Muscle of arm (tissue), 14 donors: ENCODE measurements at places on chromosomes 12 and 14.

GRCh38 chr12:41577995-41578394 is 389.9 kb downstream of the PDZRN4 start:
- no peak for DNase-seq

GRCh38 chr14:100755649-100756048 is 29.0 kb downstream of the DLK1 start:
- DNase-seq = no peak

GRCh38 chr12:124153392-124153791 is 141.5 kb upstream of the RFLNA start:
- no peak for DNase-seq

- DNase-seq = no peak
Measured at GRCh38 chr12:124599074-124599999, 31.9 kb upstream of the NCOR2 start.

GRCh38 chr12:96136725-96137378 is 57.3 kb upstream of the ELK3 start:
- DNase-seq = no peak

GRCh38 chr12:77372494-77372893 is 307.1 kb upstream of the E2F7 start:
- no peak for DNase-seq

DNA sequence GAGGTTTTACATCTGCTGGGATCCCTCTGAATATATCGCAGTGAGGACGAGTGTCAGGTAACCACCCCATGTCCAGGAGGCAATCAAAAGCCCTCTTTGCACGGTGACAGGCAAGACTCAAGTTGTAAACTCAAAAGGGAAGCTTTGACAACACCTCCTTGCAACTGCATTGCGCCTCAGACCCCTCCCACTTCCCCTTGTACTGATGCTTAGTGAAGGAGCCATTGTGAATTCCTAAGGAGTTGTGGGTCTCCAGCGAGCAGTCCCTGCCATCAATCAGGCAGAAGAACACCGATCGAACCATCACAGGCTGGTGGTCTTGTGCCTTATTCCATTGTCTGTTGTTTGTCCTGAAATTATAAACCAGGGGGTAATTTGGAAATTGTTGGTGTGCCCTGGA is 112.6 kb downstream of the CCDC60 start:
- DNase-seq = no peak

DNA sequence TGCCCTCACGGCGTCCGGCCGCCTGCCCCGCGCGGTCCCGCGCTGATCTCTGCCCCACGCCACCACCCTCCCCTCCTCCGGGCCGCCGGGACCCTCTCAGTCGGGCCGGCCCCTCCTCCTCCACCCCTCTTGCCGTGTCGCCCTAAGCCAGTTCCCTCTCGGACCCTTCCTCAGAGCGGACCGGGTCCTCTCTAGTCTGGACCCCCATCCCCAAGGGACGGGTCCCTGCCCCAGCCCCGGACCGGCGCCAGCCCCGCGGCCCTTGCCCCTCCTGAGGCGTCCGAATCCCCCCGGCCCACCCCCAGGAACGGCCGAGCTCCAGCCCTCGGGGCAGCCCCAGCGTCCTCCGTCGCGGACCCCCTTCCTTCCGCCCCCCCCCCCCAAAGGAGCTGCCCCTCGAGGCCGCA is 485 bp downstream of the PPP4R4 start:
- DNase-seq = no peak

GRCh38 chr12:130013771-130014484 is 110.1 kb upstream of the TMEM132D start:
- DNase-seq = peak; percentile 56

DNA sequence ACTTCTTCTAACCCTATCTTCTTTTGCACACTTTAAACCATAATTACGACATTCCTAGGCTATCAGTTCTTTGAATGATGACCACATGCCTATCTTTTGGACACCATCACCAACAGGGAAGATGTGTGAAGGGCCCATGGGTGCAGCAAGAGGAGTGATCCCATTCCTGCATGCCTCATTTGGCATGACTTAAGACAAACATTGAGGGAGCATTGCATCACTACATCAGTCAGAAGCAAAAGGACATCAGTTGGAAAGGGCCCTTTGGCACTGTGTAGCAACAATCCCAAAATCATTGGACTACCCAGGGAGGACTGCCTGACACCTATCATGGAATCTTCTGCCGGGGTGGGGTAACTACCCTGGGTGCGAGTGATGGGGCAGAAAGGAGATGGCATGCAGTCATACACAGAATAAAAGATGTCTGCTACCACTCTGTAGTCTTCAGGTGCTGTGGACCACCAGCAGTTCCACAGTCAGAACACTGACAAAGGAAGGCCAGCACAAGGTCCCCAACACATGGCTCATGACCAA is 10.7 kb upstream of the TMBIM6 start:
- no peak for DNase-seq

DNA sequence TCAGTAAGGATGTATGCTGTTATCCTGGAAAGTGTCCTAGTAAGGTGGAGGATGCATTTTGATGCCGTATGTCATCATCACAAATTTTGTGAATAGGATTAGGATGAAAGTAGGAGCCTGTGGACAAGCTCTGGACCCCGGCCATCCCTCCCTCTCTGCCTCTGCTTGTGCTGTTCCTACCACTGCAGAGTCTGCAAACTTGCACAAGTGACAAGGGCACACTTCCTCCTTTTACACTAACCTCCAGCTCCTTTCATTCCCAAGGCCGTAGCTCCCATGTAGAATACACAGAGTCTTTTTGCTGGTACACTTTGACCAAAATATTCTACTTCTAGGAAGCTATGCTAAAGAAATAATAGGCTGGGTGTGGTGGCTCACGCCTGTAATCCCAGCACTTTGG is 13.3 kb upstream of the TMCC3 start:
- DNase-seq = no peak

- peak; percentile 52 for DNase-seq
Measured at GRCh38 chr12:80033448-80033847, 65.9 kb upstream of the OTOGL start.

- DNase-seq = no peak
Measured at GRCh38 chr12:91377436-91377835, 194.8 kb upstream of the DCN start.

DNA sequence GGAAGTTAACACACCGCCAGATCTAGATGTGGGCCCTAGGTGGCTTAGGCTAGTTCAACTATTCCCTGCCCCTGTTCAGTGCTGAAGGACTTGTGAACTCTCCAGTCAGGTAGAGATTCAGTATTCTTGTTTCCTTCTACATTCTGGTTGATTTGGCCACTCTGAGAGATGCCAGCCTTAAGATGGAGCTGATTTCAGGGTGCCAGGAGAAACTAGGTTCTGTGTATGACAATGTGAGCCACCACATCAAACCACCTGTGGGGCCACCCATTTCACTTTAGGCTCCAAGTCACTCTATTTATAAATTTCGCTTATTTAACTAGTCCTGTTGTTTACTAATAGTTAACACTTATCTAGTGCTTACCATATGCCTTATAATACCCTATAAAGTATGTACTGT is 26.0 kb downstream of the FRMD6 start:
- DNase-seq = no peak

DNA sequence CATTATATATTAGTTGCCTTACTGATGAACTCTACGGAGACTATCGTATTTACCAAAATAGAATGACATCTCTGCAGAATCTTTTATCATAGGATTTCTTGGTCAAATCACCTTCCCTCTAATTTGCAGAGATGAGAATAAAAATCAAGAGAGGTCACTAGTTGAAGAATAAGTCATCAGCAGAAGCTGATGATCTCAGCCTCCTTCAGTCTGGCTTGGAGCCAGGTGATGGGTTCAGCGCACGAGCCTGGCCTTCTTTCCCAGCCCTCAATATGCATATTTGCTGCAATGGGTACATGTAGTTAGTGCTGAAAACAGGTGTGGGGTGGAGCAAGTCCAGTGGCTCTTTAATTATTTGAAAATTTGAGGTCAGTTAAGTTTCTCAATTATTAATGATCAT is 19.2 kb upstream of the EMP1 start:
- no peak for DNase-seq

GRCh38 chr12:119780786-119781434 is 96.2 kb downstream of the CIT start:
- DNase-seq = peak; percentile 36

GRCh38 chr12:127245009-127245408 is 1022.0 kb upstream of the TMEM132C start:
- no peak for DNase-seq

DNA sequence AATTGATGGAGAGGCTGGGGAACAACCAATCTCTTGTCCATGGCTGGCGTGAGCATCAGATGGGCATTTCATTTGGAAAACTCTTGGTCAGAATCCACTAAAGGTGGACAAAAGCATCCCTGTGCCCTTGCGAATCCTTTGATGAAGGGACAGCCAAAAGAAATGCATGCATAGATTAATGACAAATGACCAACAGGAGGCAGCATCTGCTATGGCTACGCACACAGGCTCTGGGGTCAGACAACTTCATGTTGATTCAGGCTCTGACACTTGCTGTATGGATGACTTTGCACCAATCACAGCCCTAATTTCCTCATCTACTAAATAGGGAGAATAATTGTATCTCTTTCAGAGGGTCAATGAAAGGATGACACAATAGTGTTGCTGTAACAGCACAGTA is 117.5 kb downstream of the ASCL4 start:
- DNase-seq = no peak

- no peak for DNase-seq
Measured at GRCh38 chr14:54975856-54976255, 51.0 kb downstream of the WDHD1 start.

- DNase-seq = no peak
Measured at GRCh38 chr12:977156-977555, 13.9 kb upstream of the ERC1 start.

DNA sequence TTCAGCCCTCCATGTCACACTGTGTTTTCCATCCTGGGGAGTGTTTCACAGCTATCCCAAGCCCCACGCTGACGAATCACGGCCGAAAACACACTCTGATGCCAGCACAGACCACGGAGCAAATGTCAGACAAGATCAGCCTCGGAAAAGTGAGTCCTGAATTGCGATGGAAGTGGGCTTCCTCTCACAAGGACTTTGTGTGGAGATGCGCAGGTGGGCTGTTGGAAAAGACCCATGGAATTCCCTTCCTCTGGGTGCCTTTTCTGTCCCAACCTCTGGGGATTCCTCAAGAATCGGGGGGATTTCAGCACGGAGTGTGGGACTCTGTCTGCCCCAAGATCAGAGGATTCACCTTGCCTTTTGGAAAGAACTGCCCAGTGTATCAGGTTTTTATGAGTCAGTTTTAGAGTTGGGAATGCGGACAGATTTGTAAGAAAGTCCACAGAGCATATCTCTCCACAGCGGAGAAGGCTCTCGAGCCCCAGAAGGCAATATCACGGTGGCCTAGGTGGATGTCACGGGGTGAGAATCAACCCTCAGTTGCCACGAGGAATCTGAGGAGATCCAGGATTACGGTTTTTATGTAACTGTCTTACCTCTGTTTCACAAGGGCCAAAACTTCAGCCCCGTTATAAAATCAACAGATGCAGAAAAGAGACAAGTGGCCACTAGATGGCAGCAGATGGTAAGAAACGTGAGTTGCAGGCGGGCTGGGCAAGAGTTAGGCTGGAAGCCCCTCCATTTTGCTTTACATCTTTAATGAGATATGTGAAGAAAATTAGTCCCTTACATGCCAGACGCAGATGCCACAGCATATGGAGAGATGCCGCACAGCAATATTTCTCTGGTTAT is 201.9 kb downstream of the DAD1 start:
- DNase-seq = peak; percentile 87

DNA sequence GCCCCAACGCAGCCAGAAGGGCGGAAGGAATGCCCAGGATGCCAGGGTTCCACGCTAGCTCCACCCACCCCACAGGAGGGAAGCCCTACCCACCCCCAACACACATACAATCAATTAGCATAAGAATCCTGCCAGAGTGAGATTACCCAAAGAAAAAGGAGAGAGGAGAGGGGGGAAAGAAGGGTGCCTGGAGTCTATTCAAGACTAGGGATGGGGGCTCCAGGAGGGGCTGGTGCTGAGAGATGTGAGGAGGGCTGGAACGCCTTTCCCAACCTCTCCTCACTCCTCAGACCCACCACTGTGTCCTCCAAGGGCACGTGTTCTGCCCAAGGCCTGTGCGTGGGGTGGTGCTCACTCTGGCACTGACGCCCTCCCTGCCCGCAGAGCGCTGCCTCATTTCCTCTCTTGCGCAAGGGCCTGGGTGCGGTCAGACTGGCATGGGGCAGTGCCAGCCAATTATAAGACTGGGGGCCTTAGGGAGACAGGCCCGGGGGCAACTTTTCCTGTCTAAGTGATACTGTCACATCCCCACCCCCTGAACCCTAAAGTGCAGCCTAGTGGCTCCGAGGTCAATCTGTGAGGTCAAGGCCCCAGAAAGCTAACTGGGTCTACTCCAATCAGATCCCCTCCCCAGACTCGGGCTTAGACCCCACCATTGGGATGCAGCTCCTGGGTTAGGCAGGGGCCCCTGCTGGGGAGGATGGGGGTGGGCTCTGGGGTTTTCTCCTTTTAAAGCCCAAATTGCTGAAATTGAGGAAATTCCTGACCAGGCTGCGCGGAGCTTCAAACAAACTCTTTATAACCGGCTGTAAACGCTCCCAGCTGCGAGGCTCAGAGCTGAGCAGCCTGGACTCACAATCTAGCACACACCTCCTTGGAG is 10.2 kb upstream of the ITGB7 start:
- no peak for DNase-seq

- no peak for DNase-seq
Measured at GRCh38 chr12:30440826-30441602, 254.7 kb downstream of the IPO8 start.

- no peak for DNase-seq
Measured at GRCh38 chr14:24147761-24148428, 597 bp downstream of the RNF31 start.

GRCh38 chr12:110756611-110757010 is 13.9 kb upstream of the PPP1CC start:
- no peak for DNase-seq

DNA sequence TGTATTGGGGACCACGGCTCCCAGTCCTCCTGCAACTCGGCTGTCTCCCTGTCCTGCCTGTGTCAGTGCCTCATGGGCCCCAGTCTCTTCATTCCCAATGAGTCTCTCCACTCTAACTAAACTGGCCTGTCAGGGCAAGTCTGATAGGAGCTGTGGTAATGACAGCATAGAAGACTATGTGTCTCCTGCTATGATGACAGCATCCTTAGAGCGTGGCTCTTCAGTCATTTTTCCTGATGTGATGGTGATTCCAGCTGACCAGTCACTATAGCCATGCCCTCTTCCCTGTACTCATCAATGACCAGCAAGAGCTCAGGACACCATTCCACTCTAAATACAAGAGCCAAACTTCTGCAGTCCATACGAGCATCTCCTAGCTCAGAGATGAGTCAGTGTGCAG is 339.8 kb downstream of the PCNX1 start:
- DNase-seq = no peak

GRCh38 chr12:130765186-130765659 is 49.1 kb upstream of the RIMBP2 start:
- no peak for DNase-seq

GRCh38 chr12:49037947-49038237 is 19.3 kb upstream of the PRKAG1 start:
- DNase-seq = no peak

DNA sequence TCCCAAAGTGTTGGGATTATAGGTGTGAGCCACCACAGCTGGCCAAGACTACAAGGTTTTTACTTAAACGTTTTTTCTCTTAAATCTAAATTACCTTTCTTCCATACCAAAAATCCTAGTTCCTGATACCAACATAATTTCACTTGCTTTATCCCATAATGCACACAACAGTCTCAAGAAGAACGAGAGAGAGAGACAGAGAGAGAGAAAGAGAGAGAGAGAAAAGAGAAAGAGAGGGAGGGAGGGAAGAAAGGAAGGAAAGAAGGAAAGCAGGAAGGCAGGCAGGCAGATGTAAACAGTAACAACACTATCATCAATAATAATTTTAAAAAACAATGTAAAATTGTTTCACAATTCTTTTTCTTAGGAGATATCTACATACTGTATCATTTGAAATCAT is 118.4 kb downstream of the BTG1 start:
- no peak for DNase-seq

GRCh38 chr12:62032870-62033269 is 227.3 kb upstream of the USP15 start:
- DNase-seq = no peak
